ENCODE measurements at places on chromosomes 2 and 18. TPM values are rescaled to one million over a fixed set of nuclear protein-coding genes. Genes with fewer than 3 reads are reported as not detected.
A peak's percentile ranks its signal among the peaks of the same experiment; 100 is the strongest.

- no peak for DNase-seq
These were observed 750 bp upstream of the CCDC150 start for GRCh38 chr2:196638765-196639164.

DNA sequence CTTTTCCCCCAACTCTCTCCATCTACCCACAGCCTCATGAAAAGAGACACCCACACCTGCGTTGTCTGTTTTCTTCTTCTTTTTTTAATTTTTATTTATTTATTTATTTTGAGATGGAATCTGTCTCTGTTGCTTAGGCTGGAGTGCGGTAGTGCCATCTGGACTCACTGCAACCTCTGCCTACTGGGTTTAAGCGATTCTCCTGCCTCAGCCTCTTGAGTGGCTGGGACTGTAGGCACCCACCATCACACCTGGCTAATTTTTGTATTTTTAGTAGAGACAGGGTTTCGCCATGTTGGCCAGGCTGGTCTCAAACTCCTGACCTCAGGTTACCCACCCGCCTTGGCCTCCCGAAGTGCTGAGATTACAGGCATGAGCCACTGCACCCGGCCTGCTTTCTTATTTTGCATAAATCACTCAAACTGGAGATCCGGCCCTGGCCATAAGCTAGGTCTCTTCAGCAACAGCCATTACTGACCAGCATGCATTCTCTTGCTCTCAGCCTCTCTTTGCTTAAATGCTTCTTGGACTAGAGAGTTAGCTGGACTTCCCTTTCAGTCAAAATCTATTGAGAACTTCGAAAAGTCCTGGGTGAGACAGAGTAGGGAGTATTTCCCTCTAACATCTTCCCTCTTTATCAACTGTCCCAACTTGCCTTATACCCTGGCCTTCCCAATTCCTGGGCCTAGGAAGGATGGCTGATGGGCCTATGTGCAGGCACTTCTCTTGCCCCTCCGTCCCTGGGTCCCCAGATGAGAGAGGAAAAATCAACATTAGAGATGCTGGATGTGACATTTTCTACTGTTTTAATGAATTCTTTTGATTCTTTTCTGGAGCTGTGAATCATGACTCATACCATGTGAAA, 27.3 kb downstream of the MYCN start:
- no peak for DNase-seq

The CAMKMT gene
- total RNA-seq, result 6.2 TPM

The BCL11A gene
- total RNA-seq, result not detected

- no peak for DNase-seq
These were observed 22.8 kb upstream of the PXDN start for GRCh38 chr2:1766851-1767811.

GRCh38 chr2:39851651-39852110, 72.6 kb upstream of the THUMPD2 start:
- peak; percentile 70 for DNase-seq

- DNase-seq, result no peak
These were observed 595.5 kb downstream of the FBXO15 start for GRCh38 chr18:73552171-73552570.

- no peak for DNase-seq
These were observed 98.3 kb downstream of the NAB1 start for GRCh38 chr2:190746971-190747761.

The TMEM37 gene
- total RNA-seq, result not detected

DNA sequence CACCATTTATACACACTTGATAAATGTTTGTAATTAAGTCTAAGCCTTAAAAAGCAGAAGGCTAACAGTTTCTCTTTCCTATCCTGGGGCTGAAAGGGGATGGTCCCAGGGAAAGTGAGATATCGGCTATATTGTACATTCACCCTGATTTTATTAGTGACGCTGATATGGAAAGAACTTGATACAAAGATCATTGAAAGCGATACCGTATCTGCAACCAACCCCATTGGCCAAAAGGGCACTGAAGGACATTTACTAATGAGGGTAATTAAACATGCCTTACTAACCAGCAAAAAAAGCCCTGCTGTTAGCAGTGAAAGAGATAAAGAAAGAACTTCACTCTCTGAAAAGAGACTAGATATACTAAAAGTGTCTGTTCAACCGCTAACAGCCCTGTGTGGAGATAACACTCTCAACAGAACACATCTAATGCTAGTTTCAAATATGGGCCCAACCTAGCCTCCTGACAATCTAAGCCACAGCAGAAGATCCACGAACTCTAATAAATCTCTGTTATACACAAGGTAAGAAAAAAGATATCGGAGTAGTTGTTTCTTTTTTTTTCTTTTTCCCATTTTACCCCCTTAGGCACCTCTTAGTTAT, 200.0 kb downstream of the CDH2 start:
- DNase-seq, result no peak

- peak; percentile 39 for DNase-seq
These were observed 30.7 kb downstream of the CAMKMT start for GRCh38 chr2:44392338-44392943.

GRCh38 chr18:49094979-49095632, 144.3 kb upstream of the SMAD7 start:
- DNase-seq, result peak; percentile 91

The GKN1 gene
- total RNA-seq, result not detected

GRCh38 chr2:118177884-118178283, 89.6 kb downstream of the INSIG2 start:
- DNase-seq, result no peak

- no peak for DNase-seq
These were observed 58.1 kb upstream of the ZC3H15 start for GRCh38 chr2:186427970-186428369.

DNA sequence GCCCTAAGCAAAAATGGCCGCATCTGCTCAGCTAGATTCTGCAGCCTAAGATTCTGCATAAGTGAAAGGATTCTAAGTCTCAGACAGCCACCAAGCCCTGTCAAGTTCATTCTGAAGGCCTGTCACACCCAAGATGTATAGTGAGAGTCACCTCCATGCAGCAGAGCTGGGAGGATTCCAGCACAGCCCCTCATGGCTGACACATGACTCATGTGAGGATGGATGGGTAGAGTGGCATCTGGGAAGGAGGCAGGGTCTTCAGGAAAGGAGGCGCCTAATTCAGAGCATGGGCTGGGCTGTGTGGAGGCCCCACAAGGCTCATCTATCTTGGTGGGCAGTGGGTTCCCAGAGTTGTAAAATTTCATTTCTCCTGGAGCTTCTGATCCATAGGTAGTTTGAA, 41.5 kb upstream of the ZBTB7C start:
- DNase-seq, result no peak

The RNF103 gene
- total RNA-seq, result 6.7 TPM

The AMER3 gene
- total RNA-seq, result not detected

The RFX8 gene
- not detected for total RNA-seq

DNA sequence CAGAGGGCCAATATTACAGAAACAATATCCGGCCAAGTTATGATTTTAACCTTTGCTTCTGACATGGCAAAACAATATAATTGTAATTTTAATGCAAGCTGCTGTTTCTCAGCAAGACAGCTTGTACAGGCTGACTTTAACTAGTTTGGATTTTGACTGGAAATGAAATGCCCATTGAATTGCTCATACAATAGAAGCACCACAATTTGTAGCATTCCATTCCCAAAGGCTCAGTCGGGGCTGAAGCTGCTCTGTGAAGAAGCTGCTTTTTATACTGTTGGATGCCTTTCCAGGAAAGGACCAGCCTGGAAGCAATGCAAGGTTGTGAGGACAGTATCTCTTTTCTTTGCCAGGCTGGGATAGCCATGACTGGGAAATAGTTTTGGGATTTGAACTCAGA, 677.0 kb upstream of the FANCL start:
- no peak for DNase-seq
